ENCODE measurements at places on chromosomes 12 and 14.

GRCh38 chr12:6928022-6928702, 403 bp downstream of the ATN1 start:
- H3K27me3 ChIP-seq, result no peaks in the 10 kb centered on the region
- peak overlapping the region; percentile 72 for H3K4me3 ChIP-seq
- DNase-seq, result no peak
- H3K36me3 ChIP-seq, result peaks cover 13% of the 10 kb centered on the region

- H3K4me3 ChIP-seq, result no peak overlapping the region
- no peaks in the 10 kb centered on the region for H3K27me3 ChIP-seq
- H3K36me3 ChIP-seq, result peaks cover 50% of the 10 kb centered on the region
- DNase-seq, result no peak
- H3K4me1 ChIP-seq, result no peaks in the 10 kb centered on the region
Observed at GRCh38 chr12:117013726-117014125, 85.5 kb downstream of the TESC start.

GRCh38 chr12:29041621-29042020, 107.5 kb upstream of the FAR2 start:
- H3K27ac ChIP-seq, result no peak overlapping the region
- H3K4me1 ChIP-seq, result no peaks in the 10 kb centered on the region
- no peak overlapping the region for H3K4me3 ChIP-seq

GRCh38 chr14:68714991-68715924, 77.6 kb downstream of the ZFP36L1 start:
- peaks cover 6% of the 10 kb centered on the region for H3K36me3 ChIP-seq
- H3K4me3 ChIP-seq, result no peak overlapping the region
- H3K27me3 ChIP-seq, result no peaks in the 10 kb centered on the region
- no peak overlapping the region for H3K27ac ChIP-seq
- no peak for DNase-seq

- no peak overlapping the region for H3K27ac ChIP-seq
- no peaks in the 10 kb centered on the region for H3K27me3 ChIP-seq
- DNase-seq, result no peak
- H3K4me1 ChIP-seq, result no peaks in the 10 kb centered on the region
- no peak overlapping the region for H3K4me3 ChIP-seq
Observed at GRCh38 chr12:42886160-42886559, 296.6 kb upstream of the PRICKLE1 start.

- H3K4me1 ChIP-seq, result peaks cover 21% of the 10 kb centered on the region
- no peak overlapping the region for H3K27ac ChIP-seq
- H3K36me3 ChIP-seq, result peaks cover 73% of the 10 kb centered on the region
- DNase-seq, result no peak
Observed at GRCh38 chr12:56165369-56165768, 7.2 kb downstream of the MYL6 start.

DNA sequence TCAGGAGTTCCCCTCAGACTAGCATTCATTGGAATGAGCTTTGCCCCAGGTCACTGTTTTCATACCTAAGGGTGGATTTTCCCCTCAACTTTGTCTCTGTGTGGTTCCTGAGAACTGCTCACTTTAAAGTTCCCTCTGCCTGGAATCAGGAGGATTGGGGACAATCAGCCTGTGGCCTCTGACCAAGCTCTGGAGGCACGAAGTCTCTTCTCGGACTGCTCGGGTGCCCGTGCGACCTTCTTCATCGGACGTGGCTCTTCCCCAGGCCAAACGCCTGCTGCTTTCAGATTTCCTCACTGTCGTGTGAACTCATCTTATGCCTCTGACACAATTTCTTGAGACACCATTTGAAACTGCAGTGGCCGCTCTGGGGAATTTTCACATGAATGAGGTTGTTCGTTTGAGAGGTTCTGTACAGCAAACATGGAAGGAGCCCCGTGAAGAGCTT, 153.7 kb upstream of the PZP start:
- DNase-seq, result no peak
- peaks cover 49% of the 10 kb centered on the region for H3K4me1 ChIP-seq
- H3K27ac ChIP-seq, result no peak overlapping the region
- H3K4me3 ChIP-seq, result no peak overlapping the region
- H3K27me3 ChIP-seq, result peaks cover 10% of the 10 kb centered on the region
- peaks cover 3% of the 10 kb centered on the region for H3K36me3 ChIP-seq
